ENCODE measurements at places on chromosomes 1 and 21.

- no peak for DNase-seq
These were observed at the start of gene TRABD2B for GRCh38 chr1:47997289-47998200. Gene TRABD2B (minus strand): TSS chr1:47997385.

DNA sequence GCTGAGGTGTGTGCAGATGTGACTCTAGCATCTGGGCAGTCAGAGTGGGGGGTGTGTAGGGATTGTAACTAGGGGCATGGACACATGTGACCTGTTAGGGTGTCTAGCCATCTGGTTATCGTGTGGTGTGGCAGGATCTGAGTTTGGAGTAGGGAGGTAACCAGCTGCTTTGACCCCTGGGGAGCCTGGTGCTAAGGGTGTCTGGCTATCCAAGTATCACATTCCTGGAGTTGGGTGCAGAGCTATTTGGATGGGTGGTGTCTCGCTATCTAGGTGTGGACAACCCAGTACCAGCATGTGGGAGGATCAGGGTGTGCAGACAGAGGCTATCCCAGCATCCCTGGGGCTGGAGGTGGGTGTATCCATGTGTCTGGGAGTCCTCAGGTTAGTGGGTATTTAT lies 4.7 kb downstream of the PTPRU start:
- DNase-seq: no peak

- DNase-seq: no peak
These were observed 26.7 kb downstream of the PODN start for GRCh38 chr1:53088616-53089300.

- DNase-seq: no peak
These were observed 5.4 kb upstream of the SLC35D1 start for GRCh38 chr1:67059346-67059745.

DNA sequence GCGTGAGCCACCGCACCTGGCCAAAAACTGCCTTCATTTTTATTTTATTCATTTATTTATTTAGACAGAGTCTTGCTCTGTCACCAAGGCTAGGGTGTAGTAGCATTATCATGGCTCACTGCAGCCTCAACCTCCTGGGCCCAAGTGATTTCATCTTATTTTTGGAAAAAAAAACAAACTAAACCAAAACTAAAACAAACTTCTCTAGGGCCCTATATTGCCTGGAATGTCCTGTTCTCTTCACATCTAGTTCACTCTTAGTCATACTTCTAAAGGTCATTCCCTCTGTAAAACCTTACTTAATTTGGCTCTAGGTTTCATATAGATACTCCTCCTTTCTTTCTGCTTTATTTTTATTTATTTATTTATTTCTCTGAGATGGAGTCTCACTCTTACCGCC lies 15.6 kb downstream of the RPS27 start:
- no peak for DNase-seq

DNA sequence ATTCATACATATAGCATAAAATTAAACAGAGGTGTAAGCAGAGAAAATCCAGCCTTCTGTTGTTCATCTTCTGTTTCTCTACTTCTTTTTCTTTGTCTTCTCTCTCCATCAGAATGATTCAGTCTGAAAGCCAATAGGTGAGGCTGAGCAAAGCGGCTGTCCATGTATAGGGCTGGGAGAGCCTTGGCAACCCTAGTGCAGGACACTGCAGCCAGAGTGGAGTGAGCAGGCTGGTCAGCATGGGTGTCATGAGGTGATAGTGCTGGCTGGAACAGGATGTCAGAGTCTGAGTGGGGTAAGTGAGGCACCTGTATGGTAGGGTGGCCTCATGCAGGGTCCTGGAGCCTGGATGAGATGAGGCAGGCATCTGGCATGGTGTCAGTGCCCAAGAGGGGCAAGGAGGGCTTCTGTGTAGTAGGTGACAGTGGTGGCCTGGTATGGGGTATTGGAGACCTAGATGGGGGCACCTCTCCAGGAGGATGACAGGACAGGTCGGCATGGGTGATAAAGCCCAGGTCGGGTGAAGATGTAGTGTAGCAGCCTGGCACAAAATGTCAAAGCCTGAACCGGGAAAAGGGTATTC lies 45.5 kb upstream of the GTF2B start:
- no peak for DNase-seq

GRCh38 chr1:41344708-41345159 lies 16.5 kb upstream of the FOXO6 start:
- no peak for DNase-seq

GRCh38 chr21:26715878-26716506 lies 129.2 kb downstream of the ADAMTS1 start:
- no peak for DNase-seq

DNA sequence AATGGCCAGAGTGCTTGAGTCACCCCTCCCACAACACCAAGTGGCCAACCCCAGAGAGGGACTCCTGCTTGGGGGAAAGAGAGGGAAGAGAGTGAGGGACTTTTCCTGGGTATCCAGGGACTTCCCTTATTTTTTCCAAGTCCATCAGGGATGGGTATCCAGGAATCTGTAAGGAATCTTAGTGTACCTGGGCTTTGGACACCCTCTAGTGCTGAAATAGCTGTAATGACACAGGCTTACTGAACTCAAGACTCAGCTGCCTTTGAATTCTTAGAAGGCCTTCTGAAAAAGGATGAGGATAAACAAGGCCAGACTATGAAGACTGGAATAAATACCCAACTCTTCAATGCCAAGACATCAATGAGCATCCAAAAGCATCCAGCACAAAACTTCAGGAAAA lies 12.0 kb downstream of the TSHB start:
- no peak for DNase-seq

GRCh38 chr21:36613059-36613458 lies 85.9 kb upstream of the SIM2 start:
- DNase-seq: no peak

GRCh38 chr1:201269281-201269680 lies 14.0 kb upstream of the PKP1 start:
- DNase-seq: no peak

DNA sequence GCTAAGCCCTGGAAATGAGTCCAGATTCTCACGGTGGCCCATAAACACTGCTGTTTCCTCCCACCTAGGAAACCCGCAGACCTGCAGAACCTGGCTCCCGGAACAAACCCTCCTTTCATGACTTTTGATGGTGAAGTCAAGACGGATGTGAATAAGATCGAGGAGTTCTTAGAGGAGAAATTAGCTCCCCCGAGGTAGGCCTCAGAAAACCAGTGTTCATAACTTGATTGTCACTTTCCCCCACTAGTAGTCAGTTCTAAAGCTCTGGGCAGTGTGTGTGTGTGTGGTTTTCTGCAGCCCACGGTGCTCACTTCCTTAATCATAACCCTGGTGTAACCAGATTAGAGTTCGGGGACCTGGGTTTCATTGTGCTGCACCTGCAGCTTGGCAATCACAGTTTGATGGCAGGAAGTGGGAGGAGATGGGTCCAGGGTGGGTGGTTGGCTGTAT lies 39.1 kb downstream of the CLIC6 start:
- no peak for DNase-seq

- no peak for DNase-seq
These were observed 51.3 kb upstream of the LRRN2 start for GRCh38 chr1:204736836-204737235.

DNA sequence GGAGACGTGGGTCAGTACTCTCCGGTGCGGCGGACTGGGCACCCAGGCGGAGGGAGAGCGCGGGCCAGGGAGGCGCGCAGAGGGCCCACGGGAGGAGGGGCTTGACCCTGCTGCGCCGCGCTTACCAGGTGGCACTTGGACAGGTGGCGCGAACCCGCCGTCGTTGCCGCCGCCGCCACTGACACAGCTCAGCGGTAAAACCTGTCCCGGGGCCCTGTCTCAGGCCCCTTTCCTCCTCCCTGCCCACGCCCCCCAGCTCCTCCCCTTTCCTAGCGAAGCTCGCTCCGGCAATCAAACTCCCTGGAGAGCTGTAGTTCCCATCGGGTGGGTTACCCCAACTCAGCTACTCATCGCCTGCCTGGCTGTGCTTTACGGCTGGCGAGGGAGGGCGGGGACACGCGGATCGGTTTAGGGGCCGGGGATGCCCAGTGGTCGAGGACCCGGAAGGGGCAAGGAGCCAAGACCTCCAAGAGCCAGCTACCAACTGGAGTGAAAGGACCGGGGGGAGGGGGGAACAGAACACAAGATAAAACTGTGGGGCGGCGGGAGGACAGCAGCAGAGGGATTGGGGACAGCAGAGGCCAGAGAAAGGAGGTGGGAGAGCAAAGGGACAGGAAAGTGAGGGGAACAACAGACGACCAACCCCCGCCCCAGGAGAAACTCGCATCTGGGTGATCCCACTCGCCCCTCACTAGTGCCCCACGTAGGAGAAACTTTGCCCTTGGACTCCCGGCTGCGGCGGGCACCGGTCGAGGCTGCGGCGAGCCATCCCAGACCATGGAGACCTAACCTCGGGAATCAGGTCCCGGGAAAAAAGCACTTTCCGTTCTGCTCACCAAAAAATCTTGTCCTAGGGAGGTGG lies 2.9 kb downstream of the GFI1 start:
- DNase-seq: no peak

DNA sequence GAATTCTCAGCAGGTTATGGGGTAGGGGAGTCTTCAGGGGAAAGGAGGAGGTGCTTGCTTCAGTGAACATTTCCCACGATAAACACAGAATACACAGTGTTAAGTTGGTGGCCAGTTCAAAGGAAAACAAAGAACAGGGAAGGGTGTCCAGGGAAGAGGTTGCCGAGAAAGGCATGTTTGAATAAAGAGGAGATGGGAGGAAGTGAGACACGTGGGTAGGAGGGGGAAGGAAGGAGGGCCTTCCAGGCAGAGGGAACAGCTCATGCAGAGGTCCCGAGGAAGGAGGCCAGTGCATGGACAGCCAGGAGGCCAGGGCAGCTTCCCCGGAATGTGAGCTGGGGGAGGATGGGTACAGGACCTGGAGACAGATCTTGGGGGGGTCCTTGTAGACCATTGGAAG lies 130.3 kb upstream of the TMEM51 start:
- no peak for DNase-seq

- no peak for DNase-seq
These were observed 124.7 kb downstream of the HIVEP3 start for GRCh38 chr1:41794031-41794430.

GRCh38 chr1:245148861-245149260 lies 5.9 kb upstream of the KIF26B start:
- no peak for DNase-seq

DNA sequence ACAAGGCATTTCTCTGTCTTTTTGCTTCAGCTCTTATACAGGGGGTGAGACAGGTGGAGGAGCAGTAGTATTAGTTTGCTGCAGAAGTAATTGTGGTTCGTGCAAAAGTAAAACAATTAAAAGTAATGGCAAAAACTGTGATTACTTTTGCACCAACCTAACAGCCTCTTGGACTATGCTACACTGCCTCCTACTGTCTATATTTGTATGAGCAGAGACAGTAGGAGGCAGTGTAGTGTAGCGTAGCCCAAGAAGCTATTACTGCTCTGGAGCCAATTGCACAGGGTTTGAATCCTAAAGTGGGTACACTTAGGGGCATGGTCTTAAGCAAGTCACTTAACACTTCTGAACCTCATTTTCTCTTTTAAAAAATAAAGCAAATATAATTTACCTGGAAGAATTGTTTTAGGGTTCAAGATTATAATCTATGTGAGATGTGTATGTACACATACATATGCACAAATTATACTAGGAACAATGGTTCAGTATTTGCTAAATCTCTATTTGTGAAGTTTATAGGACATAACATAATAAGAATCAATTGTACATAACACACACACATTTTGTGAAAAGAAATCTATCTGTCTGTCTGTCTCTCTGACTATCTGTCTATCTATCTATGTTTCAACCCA lies 103.8 kb downstream of the BRINP3 start:
- DNase-seq: no peak

GRCh38 chr1:243482141-243483022 lies 226.5 kb downstream of the SDCCAG8 start:
- no peak for DNase-seq

All from activated CD8-positive, alpha-beta memory T cell treated with anti-CD3 and anti-CD28 coated beads for 1 hour (primary cell).